Activated CD4-positive, alpha-beta memory T cell treated with anti-CD3 and anti-CD28 coated beads, Interleukin-2, amount 10 ng/mL, durations not matched to agents 7 days and 5 days (primary cell): ENCODE measurements at places on chromosomes 13 and 19. TPM values are rescaled to one million over a fixed set of nuclear protein-coding genes. Genes with fewer than 3 reads are reported as not detected.
A peak's percentile ranks its signal among the peaks of the same experiment; 100 is the strongest.

LGI4 gene
- 0.55 TPM for total RNA-seq

DNA sequence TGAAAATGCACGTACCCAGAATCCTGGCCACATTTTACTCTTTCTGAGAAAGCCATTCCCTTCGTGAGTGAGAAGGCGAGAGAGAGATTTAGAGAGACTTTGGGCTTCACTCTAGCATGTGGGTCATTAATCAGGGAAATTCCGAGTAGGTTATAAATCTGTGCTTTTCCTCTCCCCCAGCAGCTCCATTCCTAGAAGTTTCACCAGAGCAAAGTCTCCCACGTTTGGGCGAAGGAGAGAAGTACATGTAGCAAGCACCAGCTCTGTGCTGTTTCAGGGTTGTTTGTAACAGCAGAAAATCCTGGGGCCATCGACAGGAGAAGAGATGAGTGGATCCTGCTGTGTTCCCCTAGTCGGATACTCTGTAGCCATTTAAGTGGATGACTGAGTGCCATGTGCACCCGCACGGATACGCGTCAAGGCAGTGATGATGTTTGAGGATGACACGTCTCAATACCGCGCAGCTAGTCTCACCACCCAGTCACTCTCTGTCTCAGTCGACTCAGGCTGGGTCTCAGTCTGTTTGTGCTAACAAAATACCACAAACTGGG lies 131.8 kb upstream of the PEG3 start:
- no peaks in the 10 kb centered on the region for H3K27me3 ChIP-seq
- no peak overlapping the region for H3K4me3 ChIP-seq
- DNase-seq: no peak
- no peaks in the 10 kb centered on the region for H3K36me3 ChIP-seq
- H3K27ac ChIP-seq: no peak overlapping the region

DOCK9 gene
- total RNA-seq: 86.0 TPM

DNA sequence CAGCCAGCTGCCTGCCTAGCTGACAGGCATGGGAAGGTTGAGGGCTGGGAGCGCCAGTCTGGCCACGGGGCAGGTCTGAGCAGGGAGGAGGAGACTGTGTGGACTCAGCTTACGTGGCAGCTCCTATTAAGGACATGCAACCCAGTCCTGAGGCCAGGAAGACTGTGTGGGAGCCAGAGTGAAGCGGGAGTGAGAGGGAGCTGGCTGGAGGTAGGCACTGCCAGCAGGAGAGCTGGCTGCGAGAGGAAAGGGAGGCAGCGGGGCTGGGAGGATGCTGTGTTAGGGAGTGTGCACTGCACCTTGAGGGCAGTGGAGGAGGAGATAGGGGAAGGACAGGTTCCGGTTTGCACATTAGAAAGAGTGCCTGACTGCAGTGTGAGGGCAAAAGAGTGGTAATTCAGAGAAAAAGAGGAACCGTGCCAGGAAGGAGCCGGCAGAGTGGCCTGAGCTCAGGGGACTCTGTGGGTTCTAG lies 99.2 kb downstream of the SLC7A1 start:
- H3K4me1 ChIP-seq: peaks cover 9% of the 10 kb centered on the region
- no peak overlapping the region for H3K27ac ChIP-seq
- H3K4me3 ChIP-seq: no peak overlapping the region
- no peaks in the 10 kb centered on the region for H3K36me3 ChIP-seq
- H3K27me3 ChIP-seq: peaks cover 12% of the 10 kb centered on the region

GRCh38 chr19:43799502-43800142 lies 2.6 kb downstream of the LYPD5 start:
- H3K27ac ChIP-seq: no peak overlapping the region
- H3K4me3 ChIP-seq: peak overlapping the region; percentile 68
- DNase-seq: no peak

DNA sequence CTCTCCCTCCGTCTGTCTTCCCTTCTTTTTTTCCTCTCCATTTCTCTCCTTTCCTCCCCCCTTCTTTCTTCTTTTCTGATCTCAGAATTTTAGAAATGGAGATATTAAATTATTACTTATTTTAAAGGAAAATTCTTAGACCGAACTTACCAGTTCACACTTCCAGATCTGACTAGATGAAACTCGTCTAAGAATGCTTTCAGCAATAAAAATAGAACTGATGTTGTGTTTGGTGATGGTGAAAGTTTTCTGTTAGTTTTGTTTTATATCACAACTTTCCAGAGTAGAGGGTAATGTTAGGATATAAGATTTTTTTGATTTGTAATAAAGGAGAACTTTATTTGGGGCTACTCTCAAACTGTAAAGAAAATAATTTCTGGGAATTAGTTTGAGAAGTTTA lies 29.9 kb downstream of the UCHL3 start:
- H3K27ac ChIP-seq: no peak overlapping the region
- no peaks in the 10 kb centered on the region for H3K4me1 ChIP-seq
- peaks cover 47% of the 10 kb centered on the region for H3K36me3 ChIP-seq

DNA sequence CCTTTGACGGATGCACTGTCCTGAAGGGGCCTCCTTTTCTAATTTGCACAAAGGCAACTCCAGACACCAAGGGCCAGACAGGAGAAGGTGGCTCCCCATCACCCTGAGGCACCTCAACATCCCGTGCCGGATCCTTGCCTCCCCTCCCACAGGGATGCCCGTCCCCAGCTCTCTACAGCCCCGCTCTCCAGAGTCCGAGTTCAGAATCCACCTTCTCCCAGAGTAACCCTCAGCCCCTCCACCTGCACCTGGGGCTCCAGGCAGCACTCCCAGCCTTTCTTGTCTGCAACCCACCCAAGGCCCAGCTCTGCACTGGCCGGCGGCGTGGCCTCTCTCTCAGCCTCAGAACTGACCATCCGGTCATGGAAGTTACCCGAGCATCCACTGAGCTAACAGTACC lies 4.8 kb downstream of the NDUFB7 start:
- H3K36me3 ChIP-seq: peaks cover 25% of the 10 kb centered on the region
- H3K4me3 ChIP-seq: no peak overlapping the region
- no peak for DNase-seq
- H3K27me3 ChIP-seq: no peaks in the 10 kb centered on the region
- H3K27ac ChIP-seq: no peak overlapping the region

GRCh38 chr19:56312342-56312741 lies 2.3 kb downstream of the ZSCAN5A start:
- DNase-seq: no peak
- no peaks in the 10 kb centered on the region for H3K27me3 ChIP-seq
- H3K4me3 ChIP-seq: no peak overlapping the region
- no peak overlapping the region for H3K27ac ChIP-seq
- H3K36me3 ChIP-seq: peaks cover 20% of the 10 kb centered on the region

- no peak overlapping the region for H3K27ac ChIP-seq
- no peaks in the 10 kb centered on the region for H3K4me1 ChIP-seq
- H3K4me3 ChIP-seq: no peak overlapping the region
- peaks cover 10% of the 10 kb centered on the region for H3K27me3 ChIP-seq
- DNase-seq: no peak
Observed at GRCh38 chr13:23273498-23273897, 92.7 kb downstream of the SGCG start.

ZNF563 gene
- total RNA-seq: 4.0 TPM

- no peak overlapping the region for H3K4me3 ChIP-seq
- H3K27ac ChIP-seq: no peak overlapping the region
- H3K36me3 ChIP-seq: no peaks in the 10 kb centered on the region
- no peak for DNase-seq
- no peaks in the 10 kb centered on the region for H3K27me3 ChIP-seq
- H3K4me1 ChIP-seq: no peaks in the 10 kb centered on the region
Observed at GRCh38 chr13:44508562-44509077, 67.5 kb downstream of the TSC22D1 start.

DNA sequence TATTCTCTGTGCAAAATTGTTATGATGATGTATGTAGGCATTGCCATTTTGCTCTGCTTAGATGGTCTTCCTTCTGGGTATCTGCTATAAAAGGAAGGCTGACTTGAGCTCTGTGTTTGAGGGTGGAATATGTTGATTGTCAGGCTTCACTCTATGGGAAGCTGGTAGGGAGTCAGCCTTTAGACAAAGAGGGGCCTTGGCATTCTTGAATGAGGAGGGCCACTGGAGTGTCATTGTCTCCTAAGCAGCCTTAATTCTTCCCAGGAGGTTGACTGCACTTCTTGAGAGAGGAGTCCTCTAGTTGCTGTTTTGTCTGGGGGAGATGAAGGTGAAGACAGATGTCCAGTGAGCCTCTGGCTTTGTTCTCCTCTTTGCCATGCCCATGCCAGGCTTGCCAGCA lies 266.8 kb downstream of the KCNRG start:
- peaks cover 25% of the 10 kb centered on the region for H3K27me3 ChIP-seq
- DNase-seq: no peak
- H3K4me1 ChIP-seq: peaks cover 15% of the 10 kb centered on the region

DNA sequence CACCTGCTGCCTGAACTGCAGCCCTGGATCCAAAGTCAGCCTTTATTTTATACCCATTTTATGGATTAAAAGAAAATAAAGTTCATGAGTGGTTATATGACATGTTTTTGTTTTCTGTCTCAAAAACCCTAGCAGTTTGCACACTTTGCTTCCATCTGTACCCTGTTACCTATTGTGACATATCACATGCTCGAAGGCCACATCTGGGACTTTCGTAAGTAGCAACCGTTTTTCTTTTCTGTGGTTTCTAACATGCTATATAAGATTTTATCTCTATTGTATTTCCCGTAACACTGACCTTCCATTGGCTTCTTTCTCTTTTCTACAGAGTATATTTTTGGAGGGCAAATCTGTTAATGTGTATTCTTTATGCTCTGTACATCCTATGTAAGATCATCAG lies 1007.2 kb downstream of the PCDH9 start:
- no peaks in the 10 kb centered on the region for H3K27me3 ChIP-seq
- H3K27ac ChIP-seq: no peak overlapping the region
- peaks cover 7% of the 10 kb centered on the region for H3K4me1 ChIP-seq
- no peak for DNase-seq
- H3K36me3 ChIP-seq: no peaks in the 10 kb centered on the region
- no peak overlapping the region for H3K4me3 ChIP-seq

- no peak for DNase-seq
- H3K36me3 ChIP-seq: no peaks in the 10 kb centered on the region
- H3K4me3 ChIP-seq: no peak overlapping the region
- no peak overlapping the region for H3K27ac ChIP-seq
Observed at GRCh38 chr13:43669964-43670363, 116.8 kb downstream of the ENOX1 start.

DNA sequence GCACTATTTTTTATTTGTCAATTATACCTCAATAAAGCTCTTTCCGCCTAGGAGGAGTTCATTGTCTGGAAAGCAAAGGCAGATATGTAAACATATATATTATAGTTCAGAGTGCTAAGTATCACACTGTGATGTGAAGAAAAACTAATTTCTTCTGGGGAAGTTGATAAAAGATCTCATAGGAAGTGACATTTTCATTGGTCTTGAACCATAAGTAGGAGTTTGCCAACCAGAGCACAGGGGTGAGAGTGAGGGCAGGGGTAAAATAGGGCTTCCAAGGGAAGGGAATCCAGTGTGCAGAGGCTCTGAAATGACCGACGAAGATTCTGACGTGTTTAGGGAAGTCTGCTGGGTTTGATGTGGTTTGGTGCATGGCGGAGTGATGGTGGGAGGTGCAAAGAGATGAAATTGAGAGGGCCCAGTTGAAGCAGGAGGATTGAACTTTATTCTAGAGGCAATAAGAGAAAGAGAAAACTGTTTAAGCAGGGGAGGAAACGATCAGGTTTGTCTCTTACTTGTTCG lies 780 bp upstream of the GTF2F2 start:
- H3K36me3 ChIP-seq: no peaks in the 10 kb centered on the region
- no peak overlapping the region for H3K4me3 ChIP-seq
- H3K27me3 ChIP-seq: no peaks in the 10 kb centered on the region
- peaks cover 6% of the 10 kb centered on the region for H3K4me1 ChIP-seq
- no peak overlapping the region for H3K27ac ChIP-seq

DNA sequence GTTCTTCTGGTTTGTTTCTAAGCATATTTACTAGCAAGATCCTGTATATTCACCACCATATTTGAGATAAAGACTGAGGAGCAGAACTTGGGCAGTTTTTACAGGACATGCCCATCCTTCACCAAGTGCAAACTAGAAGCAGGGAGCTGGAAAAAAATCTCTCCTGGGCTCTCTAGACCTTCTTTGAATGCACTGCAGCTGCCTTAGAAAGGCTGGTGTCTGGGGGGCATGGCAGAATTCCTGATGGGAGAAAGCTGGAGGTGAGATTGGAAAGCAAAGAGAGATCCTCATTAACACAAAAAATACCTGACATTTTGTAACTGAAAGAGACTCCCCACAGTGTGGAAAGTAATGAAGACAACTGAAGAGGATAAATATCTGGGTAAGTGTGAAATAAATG lies 1612.1 kb downstream of the OLFM4 start:
- H3K36me3 ChIP-seq: no peaks in the 10 kb centered on the region
- DNase-seq: no peak
- no peaks in the 10 kb centered on the region for H3K27me3 ChIP-seq
- no peak overlapping the region for H3K4me3 ChIP-seq

PRR19 gene
- 0.91 TPM for total RNA-seq

GRCh38 chr13:85543144-85543543 lies 256.1 kb downstream of the SLITRK6 start:
- no peak for DNase-seq
- no peaks in the 10 kb centered on the region for H3K4me1 ChIP-seq
- no peak overlapping the region for H3K4me3 ChIP-seq
- no peak overlapping the region for H3K27ac ChIP-seq

GRCh38 chr13:94997126-94997525 lies 284.8 kb upstream of the SOX21 start:
- H3K4me1 ChIP-seq: no peaks in the 10 kb centered on the region
- H3K27ac ChIP-seq: no peak overlapping the region
- DNase-seq: no peak
- no peak overlapping the region for H3K4me3 ChIP-seq
- H3K36me3 ChIP-seq: no peaks in the 10 kb centered on the region
- H3K27me3 ChIP-seq: peaks cover 9% of the 10 kb centered on the region

CARS2 gene
- 51.8 TPM for total RNA-seq

ATCAY gene
- total RNA-seq: not detected

DCLK1 gene
- not detected for total RNA-seq

C1QTNF9 gene
- total RNA-seq: not detected

GRCh38 chr19:7373862-7374261 lies 25.1 kb downstream of the ARHGEF18 start:
- no peak overlapping the region for H3K4me3 ChIP-seq
- no peak overlapping the region for H3K27ac ChIP-seq
- DNase-seq: no peak
- H3K4me1 ChIP-seq: no peaks in the 10 kb centered on the region
- H3K27me3 ChIP-seq: no peaks in the 10 kb centered on the region

- DNase-seq: no peak
- H3K4me1 ChIP-seq: no peaks in the 10 kb centered on the region
- H3K36me3 ChIP-seq: no peaks in the 10 kb centered on the region
- H3K4me3 ChIP-seq: no peak overlapping the region
Observed at GRCh38 chr13:19183676-19184075, 2.1 kb upstream of the TUBA3C start.

GRCh38 chr13:45073809-45074208 lies 46.5 kb upstream of the GTF2F2 start:
- peaks cover 20% of the 10 kb centered on the region for H3K27me3 ChIP-seq
- no peak overlapping the region for H3K4me3 ChIP-seq
- H3K36me3 ChIP-seq: no peaks in the 10 kb centered on the region
- no peaks in the 10 kb centered on the region for H3K4me1 ChIP-seq
- no peak for DNase-seq

- no peak for DNase-seq
- no peaks in the 10 kb centered on the region for H3K4me1 ChIP-seq
- no peaks in the 10 kb centered on the region for H3K36me3 ChIP-seq
- H3K4me3 ChIP-seq: no peak overlapping the region
- no peaks in the 10 kb centered on the region for H3K27me3 ChIP-seq
- no peak overlapping the region for H3K27ac ChIP-seq
Observed at GRCh38 chr13:31978021-31978420, 53.6 kb upstream of the FRY start.

- H3K27ac ChIP-seq: no peak overlapping the region
- H3K36me3 ChIP-seq: peaks cover 24% of the 10 kb centered on the region
- no peak for DNase-seq
- H3K4me1 ChIP-seq: peaks cover 21% of the 10 kb centered on the region
- no peak overlapping the region for H3K4me3 ChIP-seq
Observed at GRCh38 chr19:50341091-50341564, 12.0 kb upstream of the KCNC3 start.

USHBP1 gene
- 0.45 TPM for total RNA-seq

SERPINE3 gene
- total RNA-seq: not detected
